ENCODE measurements at places on chromosomes 6 and 20. TPM values are rescaled to one million over a fixed set of nuclear protein-coding genes. Genes with fewer than 3 reads are reported as not detected.

- no peak for DNase-seq
These were observed 42.1 kb downstream of the NUDT3 start for GRCh38 chr6:34350137-34350933.

DNA sequence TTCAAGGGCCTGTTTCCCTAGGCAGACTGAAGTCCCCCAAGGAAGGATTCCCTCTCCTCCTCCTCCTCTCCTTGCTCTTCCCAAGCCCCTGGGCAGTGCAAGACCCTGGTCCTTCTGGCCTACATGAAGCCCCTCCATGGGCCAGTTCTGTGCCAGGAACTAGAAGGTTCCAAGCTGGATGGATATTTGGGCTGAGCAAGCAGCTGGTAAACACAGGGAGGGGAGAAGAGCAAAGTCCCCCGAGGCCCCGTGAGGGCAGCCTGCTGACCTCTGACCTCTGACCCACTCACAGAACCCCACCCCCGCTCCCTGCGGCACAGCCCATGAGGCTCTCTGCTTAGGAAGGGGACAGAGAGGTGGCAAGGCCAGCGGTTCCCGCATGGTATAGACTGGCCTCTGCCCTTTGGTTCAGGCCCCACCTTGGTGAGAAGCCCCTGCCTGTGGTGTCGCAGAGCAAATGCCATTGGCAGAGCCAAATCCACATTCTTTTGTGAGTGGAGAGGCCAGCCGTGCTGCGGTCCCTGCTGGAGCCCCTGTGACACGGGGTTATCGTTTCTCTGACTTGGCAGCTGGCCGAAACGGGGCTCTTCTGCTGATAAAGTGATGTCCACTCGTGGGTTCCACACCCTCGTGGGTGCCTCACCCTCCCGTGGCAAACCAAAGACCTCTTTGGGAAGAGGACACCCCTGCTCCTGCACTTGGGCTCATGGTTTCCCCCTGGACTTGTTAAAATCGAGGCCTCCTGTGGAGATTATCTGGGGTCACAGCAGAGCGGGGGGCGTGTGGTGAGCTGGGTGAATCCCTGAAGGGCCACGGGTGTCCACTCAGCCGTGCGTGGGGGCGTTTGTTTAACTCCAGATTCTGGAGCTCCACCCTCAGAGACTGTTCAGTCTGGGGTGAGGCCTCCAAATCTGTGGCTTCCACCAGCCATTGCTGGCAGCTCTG lies 2.1 kb upstream of the CHRNA4 start:
- no peak for DNase-seq

DNA sequence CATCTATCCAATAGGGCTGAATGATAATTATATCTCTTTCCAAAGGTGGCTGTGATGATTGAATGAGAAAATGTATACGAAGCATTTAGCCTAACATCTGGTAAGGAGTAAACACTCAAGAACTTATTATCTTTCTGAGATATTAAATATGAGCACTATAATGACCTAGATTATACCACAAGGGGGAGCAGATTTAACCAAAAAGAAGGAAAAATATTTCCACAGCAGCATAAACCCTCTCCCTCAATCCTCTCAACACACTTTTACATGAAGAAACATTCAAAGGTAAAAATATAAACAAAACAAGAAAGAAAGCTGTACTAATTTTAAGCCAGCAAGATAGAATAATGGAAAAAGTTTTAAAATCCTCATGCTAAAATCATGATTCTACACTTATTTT lies 68.4 kb downstream of the SHPRH start:
- no peak for DNase-seq

DNA sequence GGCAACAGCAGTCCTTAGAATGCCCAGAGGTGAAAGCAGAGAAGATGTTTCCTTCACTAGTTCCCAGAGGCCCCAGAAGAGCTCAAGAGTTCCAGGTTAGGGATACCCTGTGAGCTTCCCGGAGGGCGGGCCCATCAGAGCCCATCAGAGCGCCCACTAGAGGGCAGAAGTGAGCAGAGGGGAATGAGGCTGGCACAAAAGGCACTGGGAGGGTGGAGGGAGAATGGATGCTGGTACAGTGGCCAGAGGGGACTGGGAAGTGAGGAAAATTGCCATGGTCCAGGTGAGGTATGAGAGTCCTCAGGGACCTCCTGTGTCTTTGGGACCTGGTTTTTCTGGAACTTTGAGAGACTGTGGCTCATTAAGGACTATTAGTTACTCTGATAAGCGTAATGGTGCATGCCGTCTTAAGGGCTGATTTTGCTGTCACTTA lies 57.3 kb downstream of the LINC00237 start:
- no peak for DNase-seq

DNA sequence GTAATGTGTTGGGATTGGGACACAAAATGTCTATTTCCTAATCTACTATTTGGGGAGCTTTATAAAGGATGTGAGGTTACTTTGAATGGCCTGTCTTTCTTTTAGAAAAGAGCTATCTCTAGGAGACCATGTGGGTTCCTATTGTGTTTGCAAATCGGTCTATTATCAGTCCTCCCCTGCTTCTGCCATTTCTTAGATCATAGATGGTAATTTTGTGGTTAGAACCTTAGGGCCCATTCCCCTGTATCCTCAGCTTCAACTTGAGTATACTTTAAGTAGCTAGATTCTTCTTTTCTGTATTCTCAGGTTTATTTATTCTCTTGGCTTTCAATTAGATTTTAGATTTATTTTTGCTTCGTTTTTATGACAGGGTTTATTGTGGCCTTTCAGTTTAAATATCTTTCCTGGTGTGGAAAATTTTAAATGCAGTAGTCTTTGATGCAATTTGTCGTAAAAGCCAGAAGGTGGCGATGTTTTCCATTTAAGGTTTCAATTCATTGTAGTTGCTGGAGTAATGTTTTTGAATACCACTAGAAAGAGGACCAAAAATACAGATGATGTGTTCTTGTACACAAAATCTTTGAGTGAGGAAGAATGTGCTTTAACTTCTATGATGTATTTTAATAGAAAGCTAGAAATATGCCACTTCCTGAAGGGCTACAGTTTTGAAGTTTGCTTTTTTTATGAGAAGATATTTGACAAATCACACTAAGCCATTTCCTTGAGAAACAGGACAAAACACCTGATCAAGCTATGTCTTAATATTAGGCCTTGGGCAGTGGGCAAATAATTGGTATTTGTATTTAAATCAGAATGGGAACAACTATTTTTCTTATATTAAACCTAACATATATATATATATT lies 20.3 kb downstream of the TBPL1 start:
- no peak for DNase-seq

Gene CNR1
- 1.3 TPM for total RNA-seq

Gene COL9A1
- 0.33 TPM for total RNA-seq

Gene GPLD1
- total RNA-seq: 0.33 TPM

Gene FOXC1
- 13.5 TPM for total RNA-seq

All from right atrium auricular region (tissue), 2 donors.